ENCODE measurements at places on chromosomes 16 and 17.

- DNase-seq = no peak
Observed at GRCh38 chr16:89925596-89926079, 2.5 kb downstream of the TUBB3 start.

DNA sequence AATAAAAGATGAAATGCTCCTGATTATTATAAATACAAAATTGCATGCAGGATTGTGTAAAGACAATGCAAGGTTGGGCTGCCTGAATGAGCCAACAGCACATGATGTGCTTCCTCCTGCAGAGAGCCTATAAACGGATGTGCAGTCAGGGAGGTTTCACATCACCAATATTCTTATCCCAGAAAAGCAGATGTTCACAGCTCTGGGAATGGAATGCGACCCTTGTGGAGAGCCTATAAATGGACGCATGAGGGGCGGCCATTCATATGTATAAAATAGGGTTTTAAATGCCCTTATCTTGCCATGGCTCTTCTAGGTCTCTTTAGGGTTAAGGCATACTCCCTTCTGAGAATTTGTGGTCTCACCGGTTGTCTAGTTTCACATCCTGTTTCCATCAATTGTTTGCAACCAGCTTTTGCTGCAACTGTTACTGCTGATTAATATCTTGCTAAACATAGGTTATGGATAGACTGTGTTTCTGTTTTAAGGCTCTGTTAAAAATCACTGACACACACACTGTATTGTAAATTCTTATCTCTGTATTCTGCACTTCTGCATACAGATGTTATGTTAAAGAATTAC, 31.9 kb downstream of the SLFN11 start:
- DNase-seq = no peak

DNA sequence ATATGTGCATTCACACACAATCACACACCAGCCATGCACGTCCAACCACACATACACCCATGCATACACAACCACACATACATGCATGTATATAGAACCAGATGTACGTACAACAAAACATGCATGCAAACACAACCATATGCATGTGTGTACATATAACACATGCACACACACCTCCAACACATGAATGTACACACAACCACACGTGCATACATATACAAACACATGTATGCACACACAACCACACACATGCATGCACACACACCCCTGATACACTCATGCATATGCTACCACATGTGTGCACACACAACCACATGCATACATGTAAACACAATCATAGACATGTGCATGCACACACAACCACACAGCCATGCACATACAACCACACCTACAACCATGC, 52.0 kb upstream of the SDK2 start:
- no peak for DNase-seq

DNA sequence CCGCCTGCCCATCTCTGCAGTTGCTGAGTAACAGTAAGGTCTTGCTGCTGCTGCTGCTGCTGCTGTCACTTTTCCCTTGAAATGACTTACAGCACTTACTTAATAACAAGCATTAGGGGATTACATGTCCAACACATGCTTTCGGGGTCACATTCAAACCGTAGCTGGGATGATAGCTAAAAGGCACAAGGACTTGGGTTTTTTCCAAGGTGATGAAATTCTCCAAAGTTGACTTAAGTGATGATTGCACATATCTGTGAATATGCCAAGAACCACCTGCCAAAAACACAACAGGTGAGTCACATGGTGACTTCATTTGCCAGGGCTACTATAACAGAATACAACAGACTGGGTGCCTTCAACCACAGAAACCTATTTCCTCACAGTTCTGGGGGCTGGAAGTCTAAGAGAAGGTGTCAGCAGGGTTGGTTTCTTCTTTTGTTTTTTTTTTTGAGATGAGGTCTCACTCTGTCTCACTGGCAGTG, 121.9 kb upstream of the TNRC6C start:
- DNase-seq = no peak

DNA sequence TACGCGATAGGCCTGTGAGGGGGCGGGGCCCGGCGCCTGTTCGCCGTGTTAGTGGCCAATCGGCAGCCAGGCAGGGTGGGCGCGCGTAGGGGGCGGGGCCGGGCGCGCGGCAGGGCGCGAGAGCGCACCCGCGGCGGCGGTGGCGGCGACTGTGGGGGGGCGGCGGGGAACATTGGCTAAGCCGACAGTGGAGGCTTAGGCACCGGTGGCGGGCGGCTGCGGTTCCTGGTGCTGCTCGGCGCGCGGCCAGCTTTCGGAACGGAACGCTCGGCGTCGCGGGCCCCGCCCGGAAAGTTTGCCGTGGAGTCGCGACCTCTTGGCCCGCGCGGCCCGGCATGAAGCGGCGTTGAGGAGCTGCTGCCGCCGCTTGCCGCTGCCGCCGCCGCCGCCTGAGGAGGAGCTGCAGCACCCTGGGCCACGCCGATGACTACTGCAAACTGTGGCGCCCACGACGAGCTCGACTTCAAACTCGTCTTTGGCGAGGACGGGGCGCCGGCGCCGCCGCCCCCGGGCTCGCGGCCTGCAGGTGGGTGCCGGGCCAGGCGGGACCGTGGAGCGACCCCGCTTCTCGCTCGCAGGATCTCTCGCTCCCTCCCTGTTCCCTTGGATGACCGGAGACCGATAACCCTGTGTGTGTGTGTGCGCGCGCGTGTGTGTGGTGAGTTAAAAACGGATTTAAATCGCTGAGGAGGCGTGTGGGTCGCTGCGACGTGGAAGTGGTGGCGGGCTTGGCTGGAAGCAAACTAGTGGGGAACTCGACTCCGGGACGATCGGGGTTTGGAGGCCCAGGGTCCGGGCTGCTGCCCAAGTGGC, at the start of gene NFATC3:
Gene NFATC3 (plus strand): TSS at position 112 of the 813 bp plus-strand sequence. CDS start 312 bp downstream, at position 424.
- DNase-seq = peak; percentile 97

- peak; percentile 14 for DNase-seq
Observed at GRCh38 chr17:1764284-1764683, 2.4 kb downstream of the SERPINF1 start.

DNA sequence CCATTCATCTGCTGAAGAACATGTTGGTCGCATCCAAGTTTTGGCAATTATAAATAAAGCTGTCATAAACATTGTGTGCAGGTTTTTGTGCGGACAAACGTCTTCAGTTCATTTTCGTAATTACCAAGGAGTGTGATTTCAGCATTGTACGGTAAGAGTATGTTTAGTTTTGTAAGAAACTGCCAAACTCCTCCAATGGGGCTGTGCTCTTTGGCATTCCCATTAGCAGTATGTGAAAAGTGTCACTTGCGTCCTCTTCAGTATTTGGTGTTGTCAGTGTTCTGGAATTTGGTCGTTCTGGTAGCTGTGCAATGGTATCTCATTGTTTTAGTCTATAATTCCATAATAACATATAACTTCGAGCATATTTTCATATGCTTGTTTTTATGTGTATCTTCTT, 120.9 kb downstream of the BCAS3 start:
- no peak for DNase-seq
